ENCODE measurements at places on chromosomes 13 and 19. TPM values are rescaled to one million over a fixed set of nuclear protein-coding genes. Genes with fewer than 3 reads are reported as not detected.

DNA sequence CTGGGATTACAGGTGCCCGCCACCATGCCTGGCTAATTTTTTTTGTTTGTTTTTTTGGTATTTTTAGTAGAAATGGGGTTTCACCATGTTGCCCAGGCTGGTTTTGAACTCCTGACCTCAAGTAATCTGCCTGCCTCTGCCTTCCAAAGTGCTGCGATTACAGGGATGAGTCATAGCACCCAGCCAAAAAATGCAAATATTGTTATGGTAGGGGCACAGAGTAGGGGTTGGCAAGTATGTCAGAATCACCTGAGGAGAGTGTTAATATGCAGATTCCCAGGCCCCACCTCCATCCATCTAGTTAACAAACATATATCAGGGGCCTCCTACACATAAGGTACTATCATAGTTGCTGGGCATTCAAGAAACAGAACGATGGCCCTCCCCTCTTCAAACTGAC lies 44.7 kb downstream of the VAV1 start:
- H3K4me1 ChIP-seq, result no peaks in the 10 kb centered on the region
- no peak overlapping the region for H3K4me3 ChIP-seq
- H3K27ac ChIP-seq, result no peak overlapping the region
- H3K27me3 ChIP-seq, result no peaks in the 10 kb centered on the region
- H3K36me3 ChIP-seq, result no peaks in the 10 kb centered on the region
- DNase-seq, result no peak

DNA sequence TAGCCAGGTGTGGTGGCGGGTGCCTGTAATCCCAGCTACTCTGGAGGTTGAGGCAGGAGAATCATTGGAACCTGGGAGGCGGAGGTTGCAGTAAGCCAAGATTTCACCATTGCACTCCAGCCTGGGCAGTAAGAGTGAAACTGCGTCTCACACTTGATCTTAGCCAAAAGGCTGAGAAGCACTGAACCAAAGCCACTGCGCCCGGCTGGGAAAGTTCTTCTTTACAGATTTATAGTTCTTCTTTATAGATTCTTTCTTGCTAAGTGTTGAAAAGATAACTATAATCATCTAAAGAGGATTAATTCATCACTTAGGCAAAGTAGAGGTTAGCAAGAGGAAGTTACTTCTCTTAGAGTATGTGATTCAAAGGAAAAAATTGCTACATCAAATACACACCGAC lies 11.1 kb downstream of the ZNF417 start:
- no peak overlapping the region for H3K4me3 ChIP-seq
- H3K4me1 ChIP-seq, result no peaks in the 10 kb centered on the region
- H3K27me3 ChIP-seq, result no peaks in the 10 kb centered on the region
- H3K36me3 ChIP-seq, result peaks cover 2% of the 10 kb centered on the region

DNA sequence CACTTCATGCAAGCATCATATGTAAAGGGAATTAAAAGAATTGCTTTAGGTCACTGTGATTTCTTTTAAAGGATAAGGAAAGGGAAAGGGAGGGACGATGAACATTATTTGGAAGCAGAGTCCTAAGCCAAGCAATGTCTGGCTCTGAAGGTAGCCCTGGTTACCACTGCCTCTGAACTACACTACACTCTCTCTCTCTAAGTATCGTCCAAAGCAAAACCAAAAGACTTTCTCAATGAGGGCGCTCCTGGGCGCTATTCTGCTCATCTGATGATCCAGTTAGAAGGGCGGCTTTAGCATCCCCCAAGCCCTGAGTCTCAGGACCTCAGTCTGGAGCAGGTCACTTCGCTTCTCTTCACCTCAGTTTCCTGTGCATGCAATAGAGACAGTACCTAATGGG lies 26.2 kb downstream of the FOXO1 start:
- no peak overlapping the region for H3K4me3 ChIP-seq
- H3K36me3 ChIP-seq, result no peaks in the 10 kb centered on the region
- no peaks in the 10 kb centered on the region for H3K27me3 ChIP-seq
- DNase-seq, result no peak

DNA sequence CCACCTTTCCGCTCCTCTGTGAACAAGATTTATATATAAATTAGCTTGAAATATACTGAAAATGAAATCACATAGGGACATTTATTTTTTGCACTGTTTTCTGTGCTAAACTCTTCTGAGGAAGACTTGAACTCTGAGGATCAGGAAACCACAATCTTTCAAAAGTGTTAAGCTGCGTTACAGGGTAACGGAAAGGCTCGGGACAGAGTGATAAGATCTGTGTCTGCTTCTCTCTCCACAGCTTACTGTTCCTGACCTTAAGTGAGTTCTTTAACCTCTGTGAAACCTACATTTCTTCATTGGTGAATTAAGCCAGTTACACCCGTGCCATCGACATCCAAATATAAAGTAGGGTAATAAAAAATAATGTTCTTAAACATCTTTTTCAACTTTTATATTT lies 38.9 kb downstream of the DACH1 start:
- no peaks in the 10 kb centered on the region for H3K36me3 ChIP-seq
- no peaks in the 10 kb centered on the region for H3K27me3 ChIP-seq
- no peak overlapping the region for H3K4me3 ChIP-seq
- no peak overlapping the region for H3K27ac ChIP-seq
- H3K4me1 ChIP-seq, result no peaks in the 10 kb centered on the region

DNA sequence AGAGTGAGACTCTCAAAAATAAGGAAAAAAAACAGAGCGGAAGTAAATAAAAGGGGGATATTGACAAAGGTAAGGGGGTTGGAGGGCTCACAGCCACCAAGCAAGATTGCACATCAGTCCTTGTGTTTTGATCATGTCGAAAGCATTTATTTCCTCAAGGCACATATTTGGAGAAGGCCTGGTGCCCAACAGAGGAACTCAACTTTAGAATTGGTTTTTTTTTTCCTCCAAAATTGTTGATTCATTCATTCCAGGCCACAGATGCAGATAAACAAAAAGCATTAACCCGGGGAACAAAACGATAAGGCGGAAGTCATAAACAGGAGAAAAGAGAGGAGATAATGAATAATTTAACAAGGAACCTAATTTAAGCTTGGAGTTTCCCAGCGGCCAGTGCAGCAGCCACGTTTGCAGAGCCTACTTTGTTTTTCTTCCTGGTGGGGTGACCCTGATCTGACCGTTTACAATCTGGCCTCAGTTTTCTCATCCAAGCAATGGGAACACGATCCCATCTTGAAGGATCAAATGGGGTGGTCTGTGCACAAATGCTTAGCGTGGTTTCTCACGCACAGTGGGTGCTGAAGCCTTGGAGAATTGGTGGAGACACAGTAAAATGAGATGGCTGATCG lies 2.1 kb upstream of the PTPRS start:
- no peaks in the 10 kb centered on the region for H3K27me3 ChIP-seq
- no peak for DNase-seq
- no peaks in the 10 kb centered on the region for H3K36me3 ChIP-seq
- no peaks in the 10 kb centered on the region for H3K4me1 ChIP-seq

- no peak overlapping the region for H3K27ac ChIP-seq
- no peak overlapping the region for H3K4me3 ChIP-seq
- H3K36me3 ChIP-seq, result no peaks in the 10 kb centered on the region
- DNase-seq, result no peak
- no peaks in the 10 kb centered on the region for H3K4me1 ChIP-seq
Measured at GRCh38 chr19:42411581-42412178, 15.5 kb downstream of the LIPE start.

DNA sequence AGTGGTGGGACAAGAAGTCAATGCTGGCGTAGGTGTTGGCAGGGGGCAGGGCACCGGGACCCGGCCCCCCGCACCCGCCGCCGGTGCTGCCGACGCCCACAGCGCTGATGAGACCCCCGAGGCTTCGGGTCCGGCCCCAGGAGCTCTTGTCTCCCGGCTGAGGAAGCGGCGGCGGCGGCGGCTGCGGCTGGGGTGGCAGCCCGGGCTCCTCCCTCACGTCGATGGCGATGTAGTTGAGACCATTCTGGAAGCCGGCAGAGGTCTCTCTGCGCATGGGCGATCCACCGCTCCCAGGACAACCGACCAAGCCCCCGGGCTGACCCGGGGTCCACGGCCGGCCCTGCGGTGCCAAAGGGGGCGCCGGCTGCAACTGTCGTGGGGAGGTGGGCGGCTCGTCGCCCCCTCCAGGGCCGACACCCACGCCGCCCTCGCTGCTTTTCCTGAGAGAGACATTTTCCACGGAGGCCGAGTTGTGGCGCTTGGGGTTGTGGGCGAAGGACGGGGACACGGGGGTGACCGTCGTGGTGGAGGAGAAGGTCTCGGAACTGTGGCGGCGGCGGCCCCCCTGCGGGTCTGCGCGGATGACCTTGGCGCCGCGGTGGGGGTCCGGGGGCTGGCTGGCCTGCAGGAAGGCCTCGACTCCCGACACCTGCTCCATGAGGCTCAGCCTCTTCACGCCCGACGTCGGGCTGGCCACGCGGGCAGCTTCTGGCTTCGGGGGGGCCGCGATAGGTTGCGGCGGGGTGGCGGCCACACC lies 4.1 kb downstream of the IRS2 start:
- no peak overlapping the region for H3K27ac ChIP-seq
- H3K4me1 ChIP-seq, result peaks cover 26% of the 10 kb centered on the region
- no peaks in the 10 kb centered on the region for H3K36me3 ChIP-seq
- peak overlapping the region; percentile 81 for H3K4me3 ChIP-seq

- no peak for DNase-seq
- no peak overlapping the region for H3K4me3 ChIP-seq
- H3K27me3 ChIP-seq, result no peaks in the 10 kb centered on the region
- H3K4me1 ChIP-seq, result peaks cover 4% of the 10 kb centered on the region
- H3K27ac ChIP-seq, result no peak overlapping the region
Measured at GRCh38 chr13:50798923-50799322, 44.6 kb downstream of the DLEU7 start.

Gene LRRC63
- total RNA-seq, result 0.31 TPM

Gene PSG3
- total RNA-seq, result not detected

Data from kidney (tissue), 22 donors.